ENCODE measurements at places on chromosomes 4 and X.

DNA sequence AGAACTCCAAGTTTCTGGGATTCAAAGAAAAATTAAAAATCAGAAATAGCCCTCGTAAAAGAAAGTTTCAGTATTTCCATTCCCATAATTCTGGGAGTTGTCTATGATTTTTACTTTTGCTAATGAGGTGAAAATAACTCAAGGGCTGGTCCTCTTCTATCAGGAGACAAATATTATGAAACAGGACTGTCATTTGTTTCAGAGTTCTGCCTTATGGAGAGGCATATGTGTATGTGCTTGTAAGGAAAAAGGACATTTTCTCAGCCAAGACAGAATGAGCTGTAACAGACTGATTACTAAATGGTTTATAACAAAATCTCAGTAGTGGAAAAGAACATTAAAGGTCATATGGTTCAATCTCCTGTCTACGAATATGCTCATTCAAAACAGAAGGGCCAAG is 59.0 kb upstream of the TAB3 start:
- no peak for DNase-seq

GRCh38 chr4:155599085-155599484 is 67.6 kb upstream of the GUCY1A1 start:
- no peak for DNase-seq

GRCh38 chr4:79272126-79272525 is 53.7 kb downstream of the NAA11 start:
- DNase-seq = no peak

DNA sequence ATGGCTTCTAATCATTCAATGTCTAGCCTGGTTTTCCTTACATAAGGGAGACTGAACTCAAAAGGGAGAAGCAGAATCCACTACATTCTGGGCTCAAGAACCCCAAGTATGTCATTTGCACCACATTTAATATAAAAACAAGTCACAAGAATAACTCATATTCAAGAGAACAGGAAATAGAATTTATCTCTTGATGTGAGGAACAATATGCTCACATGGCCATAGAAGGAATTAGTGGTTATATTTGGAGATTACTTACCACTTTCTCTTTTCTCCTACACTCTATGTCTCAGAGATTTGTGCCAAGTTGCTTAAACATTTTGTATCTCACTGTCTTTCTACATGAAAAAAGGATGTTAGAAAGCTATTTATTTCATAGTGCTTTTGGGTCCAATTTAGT is 922.6 kb upstream of the PABPC4L start:
- DNase-seq = no peak

DNA sequence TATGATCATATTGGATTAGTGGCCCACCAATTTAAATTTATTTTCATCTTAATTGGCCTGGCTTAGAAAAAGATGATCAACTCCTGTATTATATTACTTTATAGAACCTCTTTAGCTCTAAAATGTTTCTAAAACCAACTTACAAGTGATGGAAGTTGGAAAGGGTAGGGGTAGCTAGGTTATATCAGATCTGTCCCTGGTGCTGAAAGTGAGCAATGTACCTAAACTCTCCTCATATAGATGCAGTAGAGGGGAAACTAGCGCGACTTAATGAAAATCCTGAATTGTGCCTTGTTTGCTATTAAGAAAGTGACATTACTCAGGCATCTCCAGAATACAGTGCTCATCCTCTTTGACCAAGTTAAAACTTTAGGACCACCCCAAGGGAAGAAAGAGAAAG is 7.5 kb upstream of the PTCHD1 start:
- DNase-seq = no peak

- DNase-seq = no peak
These were observed 190.2 kb downstream of the SMIM20 start for GRCh38 chr4:26104056-26104685.

DNA sequence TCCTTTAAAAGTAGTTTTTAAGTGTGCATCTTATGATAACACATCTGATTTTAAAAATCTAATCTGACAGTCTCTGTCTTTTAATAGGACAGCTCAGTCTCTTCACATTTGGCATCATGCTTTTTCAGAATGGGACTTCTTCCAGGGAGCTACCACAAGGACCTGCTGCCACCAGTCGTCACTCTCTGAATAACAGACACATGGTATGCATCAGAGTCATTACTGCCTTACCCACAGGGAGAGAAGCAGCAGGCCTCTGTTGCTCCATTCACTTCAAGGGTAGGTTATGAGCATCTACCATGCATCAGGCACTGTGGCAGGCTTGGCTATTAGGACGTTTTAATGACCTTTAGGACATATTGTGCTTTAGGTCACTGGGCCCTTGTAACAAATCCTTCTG is 50.0 kb upstream of the AFAP1 start:
- DNase-seq = no peak

- no peak for DNase-seq
These were observed 25.0 kb upstream of the DGKK start for GRCh38 chrX:50495616-50496015.

DNA sequence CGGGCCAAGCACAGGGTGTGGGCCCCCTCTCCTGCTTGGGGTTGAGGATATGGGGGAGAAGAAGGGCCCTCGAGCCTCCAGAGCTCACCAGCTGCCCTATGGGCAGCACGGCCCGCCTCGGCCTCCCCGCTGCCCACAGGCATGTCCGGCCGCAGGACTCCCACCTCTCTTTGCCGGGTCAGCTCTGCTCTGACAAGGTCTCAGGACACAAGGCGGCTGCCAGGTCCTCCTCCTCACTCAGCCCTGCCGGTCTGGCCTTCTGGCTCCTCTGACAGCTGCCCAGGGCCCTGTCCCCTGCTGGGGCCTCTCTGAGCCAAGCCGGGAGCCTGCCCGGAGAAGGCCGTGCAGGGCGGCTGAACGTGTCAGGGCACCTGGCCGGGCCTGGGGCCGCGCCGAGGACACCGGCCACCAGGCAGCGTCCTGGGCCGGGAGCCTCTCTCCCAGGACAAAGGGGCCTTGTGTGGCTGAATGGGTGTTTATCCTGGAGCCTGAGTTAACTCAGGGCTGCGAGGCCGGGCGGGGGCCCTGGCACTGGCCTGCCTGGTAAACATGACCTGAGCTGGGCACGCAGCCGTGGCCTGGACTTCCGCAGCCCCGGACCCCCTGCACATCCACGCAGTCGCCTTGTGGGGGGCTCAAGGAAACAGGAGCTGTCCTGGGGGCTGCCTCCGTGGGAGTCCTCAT is 25.7 kb downstream of the TACC3 start:
- no peak for DNase-seq

GRCh38 chr4:22596409-22596808 is 80.5 kb upstream of the ADGRA3 start:
- DNase-seq = no peak

- no peak for DNase-seq
These were observed 75.6 kb downstream of the BMP3 start for GRCh38 chr4:81106150-81106549.

DNA sequence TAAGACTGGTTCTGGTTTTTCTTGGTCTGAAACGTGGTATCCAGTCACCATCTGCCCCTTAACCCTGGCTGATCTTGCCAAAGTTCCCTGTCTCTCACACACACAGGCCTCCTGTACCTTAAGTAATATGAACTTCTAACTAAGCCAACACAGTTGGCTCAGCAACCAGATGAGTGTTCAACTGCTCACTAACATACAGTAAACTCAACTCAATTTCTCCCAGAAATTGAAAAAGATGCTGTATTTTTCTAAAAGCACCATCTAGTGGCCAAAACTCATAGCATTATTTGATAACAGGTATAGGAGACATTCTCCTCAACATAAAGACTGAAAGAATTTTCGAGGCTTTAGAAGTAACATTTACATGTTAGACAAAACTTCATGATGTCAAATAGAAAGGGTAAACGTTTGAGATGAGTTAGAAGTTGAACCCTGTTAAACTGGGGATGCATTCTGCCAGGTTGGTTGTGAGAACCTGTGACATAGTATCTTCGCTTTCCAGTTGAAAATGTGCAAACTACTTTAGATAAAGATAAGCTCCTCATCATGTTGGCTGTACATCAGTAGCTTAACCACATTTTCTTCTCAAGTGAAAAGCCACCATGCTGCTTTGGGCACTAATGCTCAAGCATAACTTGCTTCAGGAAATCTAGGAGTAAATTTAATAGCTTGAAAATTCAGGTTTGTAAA is 31.2 kb downstream of the CCNI start:
- no peak for DNase-seq

DNA sequence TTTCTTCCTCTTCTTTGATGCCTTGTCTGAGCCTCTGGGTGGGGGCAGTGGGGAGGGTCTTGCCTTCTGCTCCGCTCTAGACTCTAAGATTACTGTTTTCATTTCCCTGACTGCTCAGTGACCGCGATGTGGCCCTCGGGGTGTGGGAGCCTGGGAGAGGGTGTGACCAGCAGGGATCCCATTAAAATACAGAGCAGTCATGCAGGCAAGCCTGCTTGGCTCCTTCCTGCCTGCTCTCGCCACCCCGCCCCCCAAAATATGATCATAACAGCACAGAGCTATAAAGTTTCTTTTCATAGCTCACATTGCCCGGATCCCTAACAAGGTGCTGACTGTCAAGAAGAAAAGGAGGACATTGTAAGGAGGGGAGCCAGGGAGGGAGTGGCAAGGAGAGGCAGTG is 332.9 kb downstream of the RAB28 start:
- DNase-seq = no peak

DNA sequence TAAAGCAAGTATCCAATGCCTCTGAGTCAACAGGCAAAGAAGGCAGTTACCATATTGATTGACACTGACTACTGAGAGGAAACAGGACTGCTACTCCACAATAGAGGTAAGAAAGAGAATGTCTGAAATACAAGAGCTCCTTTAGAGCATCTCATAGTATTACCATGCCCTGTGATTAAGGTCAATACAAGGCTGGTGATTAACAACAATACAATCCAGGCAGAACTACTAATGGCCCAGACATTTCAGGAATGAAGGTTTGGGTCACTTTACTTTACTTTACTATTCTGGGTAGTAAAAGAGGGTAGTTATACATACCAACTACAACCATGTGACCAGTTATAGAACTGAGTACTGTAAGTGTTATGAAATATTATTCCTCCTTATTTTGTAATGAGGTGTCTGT is 44.5 kb downstream of the BRWD3 start:
- DNase-seq = no peak

- DNase-seq = no peak
These were observed 32.5 kb upstream of the ELF2 start for GRCh38 chr4:139209470-139210063.

- no peak for DNase-seq
These were observed 68.4 kb upstream of the ALB start for GRCh38 chr4:73335679-73336078.

- no peak for DNase-seq
These were observed 9.0 kb downstream of the FAM193A start for GRCh38 chr4:2545321-2546013.

GRCh38 chr4:104235967-104236366 is 258.7 kb downstream of the CXXC4 start:
- DNase-seq = no peak

- no peak for DNase-seq
These were observed 98.7 kb upstream of the DDIT4L start for GRCh38 chr4:100288811-100289529.

GRCh38 chrX:27840881-27841280 is 33.1 kb downstream of the MAGEB10 start:
- DNase-seq = no peak

GRCh38 chr4:155510771-155511170 is 134.0 kb upstream of the MAP9 start:
- no peak for DNase-seq

GRCh38 chr4:80948995-80949394 is 81.5 kb upstream of the BMP3 start:
- no peak for DNase-seq
